Stimulated activated CD4-positive, alpha-beta T cell treated with anti-CD3 and anti-CD28 coated beads, Interleukin-4, amount 100 ng/mL, for 1 hour (primary cell): ENCODE measurements at places on chromosomes 1 and 21.

DNA sequence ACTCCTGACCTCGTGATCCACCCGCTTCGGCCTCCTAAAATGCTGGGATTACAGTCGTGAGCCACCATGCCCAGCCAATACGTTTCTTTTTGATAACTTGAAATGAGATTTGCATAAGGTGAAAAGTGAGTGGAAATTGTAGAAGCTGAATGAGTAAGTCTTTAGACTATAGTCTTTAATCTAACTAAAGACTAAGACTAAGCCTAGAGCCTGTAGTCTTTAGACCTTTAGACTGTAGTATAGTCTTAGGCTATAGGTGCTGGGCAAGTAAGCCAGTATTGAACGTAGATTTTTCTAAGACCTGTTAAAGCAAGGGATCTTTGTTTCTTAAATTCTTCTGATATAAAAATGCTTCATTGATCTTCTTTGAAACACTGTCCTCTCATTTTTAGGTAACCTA lies 12.1 kb downstream of the PPP2R5A start:
- DNase-seq = no peak

DNA sequence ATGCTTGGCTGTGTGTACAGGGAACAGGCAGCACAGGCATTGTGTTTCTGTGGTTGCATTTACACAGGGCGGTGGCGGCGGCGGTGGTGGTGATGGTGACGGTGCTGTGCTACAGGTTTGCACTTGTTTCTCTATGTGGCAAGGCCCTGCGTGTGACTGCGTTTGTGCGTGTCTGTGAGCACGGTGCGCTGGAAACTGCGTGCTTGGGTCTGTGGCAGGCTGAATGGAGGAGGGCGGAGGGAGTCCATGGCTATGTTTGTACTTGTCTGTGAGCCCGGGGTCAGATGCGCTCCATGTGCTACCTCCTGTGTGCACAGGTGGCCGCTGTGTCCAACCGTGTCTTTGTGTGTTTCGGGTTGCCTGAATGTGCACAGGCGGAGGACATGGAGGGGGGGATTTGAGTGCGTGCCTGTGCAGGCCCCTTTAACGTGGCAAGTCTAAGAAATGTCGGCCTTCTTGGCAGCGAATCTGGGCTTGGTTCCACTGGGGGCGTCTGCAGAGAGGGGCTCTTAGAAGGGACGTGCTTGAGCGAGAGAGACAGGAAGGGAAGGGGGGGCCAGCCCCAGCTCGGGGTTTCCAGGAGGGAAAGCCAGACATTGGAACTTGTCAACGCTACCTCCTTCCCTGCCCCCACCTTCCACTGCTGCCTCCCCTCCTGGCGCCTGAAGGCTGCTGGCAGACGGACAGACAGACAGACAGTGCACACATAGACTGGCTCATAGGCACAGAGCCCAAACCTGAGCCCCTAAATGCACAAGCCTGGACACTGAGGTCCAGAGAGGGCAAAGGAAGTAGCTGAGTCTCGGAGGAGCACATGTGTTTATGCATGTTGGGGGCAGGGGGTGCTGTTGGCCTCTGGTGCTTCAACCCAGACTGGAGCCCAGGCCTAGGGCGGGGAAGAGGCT lies 32.7 kb upstream of the WASF2 start:
- peak; percentile 66 for DNase-seq

GRCh38 chr1:202599669-202600431 lies 110.4 kb downstream of the SYT2 start:
- DNase-seq = peak; percentile 18

DNA sequence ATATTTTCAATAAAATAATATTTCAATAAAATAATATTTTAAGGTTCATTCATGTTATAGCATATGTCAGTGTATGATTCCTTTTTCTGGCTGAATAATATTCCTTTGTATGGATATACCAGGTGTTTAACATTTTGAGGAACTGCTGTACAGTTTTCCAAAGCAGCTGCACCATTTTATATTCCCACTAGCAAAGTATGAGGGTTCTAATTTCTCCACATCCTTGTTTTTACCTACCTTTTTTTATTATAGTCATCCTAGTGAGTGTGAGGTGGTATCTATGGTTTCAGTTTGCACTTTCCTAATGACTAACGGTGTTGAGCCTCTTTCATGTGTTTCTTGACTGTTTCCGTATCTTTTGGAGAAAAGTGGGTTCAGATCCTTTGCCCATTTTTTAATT lies 5.2 kb downstream of the DEGS1 start:
- DNase-seq = no peak

DNA sequence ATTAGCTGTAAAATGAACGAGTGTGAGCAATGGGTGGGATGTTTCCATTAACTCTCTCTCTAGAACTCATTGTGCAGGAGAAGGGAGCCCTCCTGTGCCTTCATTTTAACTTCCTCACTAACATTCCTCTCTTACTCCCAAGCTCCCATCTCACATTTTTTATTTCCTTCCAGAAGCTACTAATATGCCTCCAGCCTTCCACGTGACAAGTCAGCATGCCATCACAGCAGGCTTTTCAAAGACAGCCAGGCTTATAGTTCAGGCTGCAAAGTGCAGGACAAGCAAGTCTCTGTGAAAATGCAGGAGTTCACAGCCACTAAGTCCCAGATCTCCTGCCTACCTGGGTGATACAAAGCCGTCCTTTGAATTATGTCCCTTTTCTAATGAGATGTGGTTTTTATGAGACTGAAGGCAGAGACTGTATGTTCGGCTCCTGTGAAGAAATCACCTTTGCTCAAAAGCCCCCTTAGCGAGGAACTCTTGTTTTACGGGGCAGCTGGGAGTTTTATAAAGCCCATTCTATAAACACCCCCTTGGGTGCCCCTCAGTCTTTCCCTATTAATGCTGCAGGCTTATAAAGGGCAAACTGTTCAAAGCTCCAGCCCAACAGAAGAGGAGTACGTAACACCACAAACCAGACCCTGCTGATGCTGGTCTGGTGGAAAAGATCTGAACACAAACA lies 14.8 kb upstream of the ANGPTL7 start:
- no peak for DNase-seq

DNA sequence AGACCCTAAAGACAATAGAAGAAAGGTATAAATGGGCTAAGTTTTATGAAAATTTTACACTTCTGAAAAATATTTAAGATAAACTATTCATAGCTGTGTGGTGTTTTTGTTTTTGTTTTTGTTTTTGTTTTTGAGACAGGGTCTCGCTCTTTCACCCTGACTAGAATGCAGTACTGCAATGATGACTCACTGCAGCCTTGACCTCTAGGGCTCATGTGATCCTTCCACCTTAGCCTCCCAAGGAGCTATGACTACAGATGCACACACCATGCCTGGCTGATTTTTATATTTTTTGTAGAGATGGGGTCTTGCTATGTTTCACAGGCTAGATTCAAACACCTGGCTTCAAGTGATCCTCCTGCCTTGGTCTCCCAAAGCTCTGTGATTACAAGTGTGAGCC lies 66.6 kb downstream of the PUM1 start:
- no peak for DNase-seq

DNA sequence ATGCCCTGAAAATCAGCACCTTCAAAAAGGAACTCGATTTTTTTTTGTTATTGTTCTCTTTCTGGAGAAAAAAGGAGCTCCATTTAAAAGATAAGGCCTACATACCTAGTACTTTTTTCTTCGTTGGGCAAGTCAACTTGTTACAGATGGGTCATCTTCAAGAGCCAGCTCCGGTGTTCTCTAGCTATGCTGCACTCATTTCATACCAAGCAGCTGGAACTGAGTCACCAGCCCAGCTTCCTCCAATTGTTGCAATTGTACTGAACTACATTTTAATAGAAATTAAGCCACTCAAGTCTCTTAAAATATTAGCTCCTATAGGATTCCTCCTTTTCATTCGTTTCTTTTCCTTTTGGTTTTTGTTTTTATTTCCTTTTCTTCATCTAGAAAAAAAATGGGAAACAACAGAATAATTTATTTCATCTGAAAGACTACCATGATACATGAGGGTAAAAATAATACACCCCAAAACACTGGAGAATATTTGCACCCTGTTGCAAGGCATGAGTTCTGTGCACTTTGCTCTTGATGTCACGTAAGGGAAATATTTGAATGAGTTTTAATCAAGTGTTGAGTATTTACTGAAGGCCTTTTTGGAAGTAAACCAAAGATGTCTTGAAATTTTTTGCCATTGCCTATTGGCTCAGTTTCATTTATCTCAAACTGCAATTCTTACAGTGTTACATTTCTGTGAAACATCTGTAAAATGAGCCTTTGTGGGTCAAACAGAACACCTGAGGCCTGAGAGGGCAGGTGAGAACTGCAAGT lies 60.5 kb downstream of the CLIC4 start:
- DNase-seq = no peak

- DNase-seq = peak; percentile 56
Measured at GRCh38 chr1:116769561-116769977, 15.3 kb downstream of the CD2 start.

DNA sequence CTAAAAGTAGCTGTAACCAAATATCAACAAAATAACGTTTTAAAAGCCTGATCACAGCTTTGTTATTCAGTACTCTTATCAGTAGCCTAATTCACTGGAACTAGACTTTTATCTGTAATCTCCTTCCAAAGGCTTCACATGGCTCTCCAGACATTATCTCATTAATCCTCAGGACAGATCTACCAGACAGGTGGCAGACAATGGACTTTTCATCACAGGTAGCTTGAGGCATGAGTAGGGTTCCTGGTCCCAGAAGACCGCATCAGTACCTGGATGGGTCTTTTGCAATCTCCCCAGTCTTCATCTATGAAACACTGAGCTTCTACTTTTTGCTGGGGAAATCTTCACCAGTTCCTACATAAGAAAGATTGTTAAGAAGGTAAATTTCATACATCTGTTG lies 132.2 kb upstream of the FOXD3 start:
- no peak for DNase-seq

DNA sequence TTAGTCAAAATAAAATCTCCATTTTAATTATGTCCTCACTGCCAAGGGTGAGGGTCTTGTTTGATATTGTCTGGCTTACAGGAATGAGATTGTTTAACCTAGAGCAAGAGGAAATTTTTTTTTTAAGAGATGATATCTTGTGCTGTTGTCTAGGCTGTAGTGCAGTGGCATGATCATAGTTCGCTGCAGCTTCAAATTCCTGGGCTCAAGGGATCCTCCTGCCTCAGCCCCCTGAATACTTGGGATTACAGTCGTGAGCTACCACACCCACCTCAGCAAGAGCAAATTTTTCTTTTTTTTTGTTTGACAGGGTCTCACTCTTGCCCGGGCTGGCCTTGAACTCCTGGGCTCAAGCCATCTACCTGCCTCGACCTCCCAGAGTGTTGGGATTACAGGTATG lies 84.6 kb downstream of the DISP1 start:
- DNase-seq = no peak
